Activated CD8-positive, alpha-beta T cell treated with anti-CD3 and anti-CD28 coated beads, Interleukin-2, amount 10 ng/mL, durations not matched to agents 7 days and 5 days (primary cell): ENCODE measurements at places on chromosomes 12 and 14.
A peak's percentile ranks its signal among the peaks of the same experiment; 100 is the strongest.

DNA sequence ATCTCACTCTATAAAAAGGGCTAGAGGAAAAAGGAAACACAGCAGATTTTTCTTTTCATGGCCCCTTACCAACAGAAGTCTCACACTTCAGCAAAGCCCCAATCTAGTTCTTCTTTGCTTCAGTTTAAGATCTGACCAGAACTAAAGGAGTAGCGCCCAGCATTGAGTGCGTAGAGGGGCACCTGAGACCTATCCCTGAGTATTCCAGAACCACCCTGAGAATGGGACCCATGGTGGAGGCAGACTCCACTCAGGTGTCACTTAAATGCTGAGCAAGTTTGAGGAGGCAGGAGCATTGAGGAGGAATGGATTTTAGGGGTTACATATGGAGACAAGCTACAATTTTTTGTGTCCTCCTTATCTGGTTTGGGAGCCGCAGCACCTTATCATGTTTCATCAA is 1.8 kb upstream of the HOXC11 start:
- no peak for DNase-seq

GRCh38 chr14:93893661-93894261 is 33.4 kb upstream of the FAM181A start:
- DNase-seq: no peak

GRCh38 chr14:33186656-33187055 is 248.0 kb downstream of the NPAS3 start:
- no peak for DNase-seq

- no peak for DNase-seq
Measured at GRCh38 chr14:33390335-33390734, 451.7 kb downstream of the NPAS3 start.

GRCh38 chr12:51886021-51886710 is 1.7 kb upstream of the ANKRD33 start:
- DNase-seq: peak; percentile 75

DNA sequence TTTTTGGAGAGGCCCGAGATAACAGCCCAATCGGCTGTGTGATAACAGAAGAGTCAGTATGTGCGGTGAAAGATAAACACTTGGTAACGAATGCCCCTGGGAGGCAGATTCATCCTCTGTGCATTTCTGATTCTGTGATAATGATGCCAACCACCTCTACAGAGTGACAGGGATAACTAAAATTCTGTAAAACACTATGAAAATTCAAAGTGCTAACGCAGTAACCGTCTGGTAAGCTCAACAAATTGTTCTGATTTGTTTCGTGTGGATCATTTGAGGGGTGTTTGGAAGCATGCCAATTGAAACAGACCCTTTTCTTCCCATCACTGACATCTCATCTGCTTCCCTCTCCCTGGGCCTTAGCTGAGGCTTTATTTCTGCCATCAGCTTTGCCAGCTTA is 76.3 kb downstream of the ESR2 start:
- no peak for DNase-seq

DNA sequence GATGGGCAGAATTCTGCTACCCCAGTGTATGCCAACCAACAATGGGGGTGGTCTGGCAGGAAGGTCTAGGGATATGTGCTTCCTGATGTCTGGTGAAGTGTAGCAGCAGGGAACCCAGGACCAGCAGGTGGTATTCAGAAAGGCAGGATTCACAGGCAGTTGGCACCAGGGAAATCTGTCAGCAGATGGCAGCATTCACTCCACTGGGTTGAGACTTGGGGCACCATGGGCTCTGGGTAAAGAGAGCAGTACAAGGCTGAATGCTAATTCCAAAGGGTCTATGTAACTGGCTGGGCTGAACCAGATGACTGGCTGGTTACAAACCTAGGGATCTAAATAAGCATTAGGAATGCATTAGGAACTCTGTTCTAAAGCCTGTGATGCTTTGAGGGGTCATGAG is 466.9 kb upstream of the STXBP6 start:
- no peak for DNase-seq

DNA sequence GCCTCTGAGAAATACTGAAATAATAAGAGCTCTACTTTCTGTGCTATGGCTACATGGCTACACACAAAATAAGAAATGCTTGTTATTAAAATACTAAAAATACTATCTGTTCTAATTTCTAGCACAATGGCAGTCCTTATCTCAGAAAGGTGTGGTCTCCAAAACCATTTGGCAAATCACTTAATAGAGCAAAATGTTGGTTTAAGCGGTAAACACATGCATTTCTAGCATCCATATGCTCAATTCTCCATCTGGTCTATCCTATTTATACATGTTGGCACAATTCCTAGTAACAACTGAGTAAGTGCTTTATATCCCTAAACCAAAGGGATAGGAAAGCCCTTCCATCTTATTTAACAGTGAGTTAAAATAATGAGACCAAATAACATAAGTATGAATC is 107.0 kb downstream of the PAPLN start:
- no peak for DNase-seq

DNA sequence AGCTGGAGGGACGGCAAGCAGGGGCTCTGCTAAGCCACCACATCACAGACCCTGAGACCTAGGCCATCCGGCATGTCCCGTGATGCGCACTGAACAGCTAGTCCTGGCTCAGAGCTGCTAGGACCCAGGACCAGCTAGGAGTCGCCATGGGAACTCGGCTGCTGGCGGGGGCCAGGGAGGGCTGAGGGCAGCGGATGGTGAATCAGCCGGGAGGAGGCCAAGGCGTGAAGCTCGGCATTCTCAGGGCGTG is 5.1 kb downstream of the AHNAK2 start:
- no peak for DNase-seq

- DNase-seq: no peak
Measured at GRCh38 chr14:34052658-34053014, 101.8 kb upstream of the EGLN3 start.

- DNase-seq: no peak
Measured at GRCh38 chr12:27332407-27332713, 276 bp upstream of the BMAL2 start.

DNA sequence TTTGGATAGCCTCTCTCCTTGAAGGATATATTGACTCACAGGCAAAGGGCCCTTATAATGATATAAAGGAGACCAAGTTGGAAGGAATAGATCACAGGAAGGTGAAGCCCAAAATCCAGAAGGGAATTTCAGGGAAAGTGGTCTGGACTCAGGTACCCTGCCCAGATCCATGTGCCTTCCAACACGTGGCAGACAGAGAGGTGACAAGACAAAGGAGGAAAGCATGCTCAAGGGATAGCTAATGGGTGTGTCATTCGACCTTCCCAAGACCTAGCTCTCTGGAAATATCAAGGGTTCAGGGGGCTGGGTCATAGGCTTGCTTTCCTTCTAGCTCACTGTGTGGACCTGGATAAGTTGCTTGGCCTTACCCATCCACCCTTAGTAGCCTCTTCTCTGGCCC is 214.3 kb downstream of the ZFP36L1 start:
- DNase-seq: no peak

GRCh38 chr12:120101617-120102016 is 14.9 kb downstream of the RAB35 start:
- DNase-seq: no peak

- no peak for DNase-seq
Measured at GRCh38 chr12:108668063-108668462, 34.4 kb upstream of the SELPLG start.

DNA sequence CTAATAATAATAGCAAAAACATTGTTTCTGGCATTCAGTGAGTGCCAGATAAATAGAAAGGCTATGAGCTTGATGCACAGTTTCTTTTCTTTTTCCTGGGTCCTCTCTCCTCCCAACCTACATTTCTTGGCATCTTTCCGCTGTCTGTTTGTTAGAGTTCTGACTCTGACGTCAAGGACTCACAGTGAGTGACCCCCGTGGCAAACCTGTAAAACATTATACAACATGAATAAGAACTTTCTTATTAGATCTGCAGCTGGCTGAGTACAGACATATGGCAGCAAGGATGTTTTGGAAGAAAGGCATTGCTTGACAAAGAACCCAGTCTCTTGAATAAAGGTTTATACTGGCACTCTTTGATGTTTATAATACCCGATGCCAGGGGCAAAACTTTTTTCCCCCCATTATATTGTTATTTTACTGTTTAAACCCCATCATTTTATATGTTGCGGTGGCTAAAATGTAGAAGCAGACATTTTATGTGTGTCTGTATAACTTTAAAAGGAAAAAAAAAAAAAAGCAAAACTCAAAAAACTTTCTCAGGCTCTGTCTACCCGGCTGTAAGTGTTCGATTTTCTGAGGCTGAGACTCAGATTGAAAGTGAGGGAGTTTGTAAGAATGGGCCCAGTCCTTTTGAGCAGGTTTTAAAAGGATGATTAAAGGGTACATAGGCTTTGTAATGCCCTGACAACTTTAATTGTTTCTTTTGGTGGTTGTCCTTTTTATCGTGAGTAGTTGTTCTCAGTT is 159.3 kb downstream of the PDE3A start:
- DNase-seq: no peak

- DNase-seq: no peak
Measured at GRCh38 chr12:63995512-63995911, 151.0 kb downstream of the SRGAP1 start.

GRCh38 chr12:116157845-116158267 is 119.6 kb downstream of the MED13L start:
- DNase-seq: no peak

- DNase-seq: no peak
Measured at GRCh38 chr12:54409267-54409666, 9.8 kb downstream of the ITGA5 start.

DNA sequence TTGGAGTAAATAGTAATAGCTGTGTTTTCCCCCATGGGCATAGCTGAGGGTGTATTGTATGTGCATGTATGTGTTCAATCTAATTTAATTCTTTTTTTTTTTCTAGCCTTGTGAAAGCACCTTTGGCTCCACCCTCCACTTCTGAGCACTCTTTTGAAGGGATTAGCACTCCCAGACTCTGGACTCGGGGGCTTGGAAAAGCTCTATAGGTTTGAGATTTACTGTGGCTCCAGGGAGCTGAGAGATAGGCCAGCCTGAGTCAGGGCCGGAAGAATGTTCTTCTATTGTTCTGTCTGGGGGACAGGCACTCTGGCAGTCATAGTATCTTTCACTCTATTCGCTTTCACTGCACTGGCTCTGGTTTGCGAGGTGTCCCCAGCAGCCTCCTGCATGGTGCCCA is 540.0 kb upstream of the TBX3 start:
- no peak for DNase-seq

GRCh38 chr14:59140106-59140843 is 48.2 kb upstream of the DAAM1 start:
- no peak for DNase-seq

DNA sequence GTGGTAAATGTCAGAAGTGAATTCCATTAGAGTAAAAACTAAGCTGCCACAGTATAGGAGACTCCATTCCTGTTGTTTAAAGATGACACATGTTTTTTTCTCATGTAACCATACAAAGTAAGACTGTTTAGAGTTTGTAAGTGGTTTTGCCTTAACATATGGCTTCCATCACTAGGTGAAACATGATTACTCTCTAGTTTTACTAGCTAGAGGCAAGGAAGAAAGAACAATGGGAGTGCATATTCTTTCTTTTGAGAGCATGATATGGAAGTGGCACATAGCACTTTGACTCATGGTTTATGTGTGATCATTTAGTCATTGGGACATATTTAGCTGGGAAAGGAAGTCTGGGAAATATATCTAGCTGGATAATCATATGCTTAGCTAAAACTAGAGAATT is 7.7 kb downstream of the ATF7IP start:
- no peak for DNase-seq

DNA sequence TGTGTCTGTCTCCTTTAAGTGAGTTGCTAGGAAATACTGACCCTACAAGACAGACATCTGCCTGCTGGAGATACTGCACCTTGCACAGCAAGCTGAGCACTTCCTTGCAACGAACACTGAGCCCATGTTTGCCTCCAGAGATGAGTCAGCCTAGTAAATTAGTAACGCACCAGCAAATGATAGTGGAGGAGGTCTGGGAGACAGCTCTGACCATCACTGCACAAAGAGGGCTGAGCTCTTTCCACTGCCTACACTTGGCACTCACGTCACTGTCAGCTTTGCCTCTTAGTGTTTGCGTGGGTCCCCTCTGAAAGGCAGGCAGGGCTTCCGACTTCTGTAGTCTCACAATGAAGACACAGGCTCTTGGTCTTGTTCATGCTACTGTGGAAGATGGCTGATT is 109.0 kb downstream of the APAF1 start:
- no peak for DNase-seq

DNA sequence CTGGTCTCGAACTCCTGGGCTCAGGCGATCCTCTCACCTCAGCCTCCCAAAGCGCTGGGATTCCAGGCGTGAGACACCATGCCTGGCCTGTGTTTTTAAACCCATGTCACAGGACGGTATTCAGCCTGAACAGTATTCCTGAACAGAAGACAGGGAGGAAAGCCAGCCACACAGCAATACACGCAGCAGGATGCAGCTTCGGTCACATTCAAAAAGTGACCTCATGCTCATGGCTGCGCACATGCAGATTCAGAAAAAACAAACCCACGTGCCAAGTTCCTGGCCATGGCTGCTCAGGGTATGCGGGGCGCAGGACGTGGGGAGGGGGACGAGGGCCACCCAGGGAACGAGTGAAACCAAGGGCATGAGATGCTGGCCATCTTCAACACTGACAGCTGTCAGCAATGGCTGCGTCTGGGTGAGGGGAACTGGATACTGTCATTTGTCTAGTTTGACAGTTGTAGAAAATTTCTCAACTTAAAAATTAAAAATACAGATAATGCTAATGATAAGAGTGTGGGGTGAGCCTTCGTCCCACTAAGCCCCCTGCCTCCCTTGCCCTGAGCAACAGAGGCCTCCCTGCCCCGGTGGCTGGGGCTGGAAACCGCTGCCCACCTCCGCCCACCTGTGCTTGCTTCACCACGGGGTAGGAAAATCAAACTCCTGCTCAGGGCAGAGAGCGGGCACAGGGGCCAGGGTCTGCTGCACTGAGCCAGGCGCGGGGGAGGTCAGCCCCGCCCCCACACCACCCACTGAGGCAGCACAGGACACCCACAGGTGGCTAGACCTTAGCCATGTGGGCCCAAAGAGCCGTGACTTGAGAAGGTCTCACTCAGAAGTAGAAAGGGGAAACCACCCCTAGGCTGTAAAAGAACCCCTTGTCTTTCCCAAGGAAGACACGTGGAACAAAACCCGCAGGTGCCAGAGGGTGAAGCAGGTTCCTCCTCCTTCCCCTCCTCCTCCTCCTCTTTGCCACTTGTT is 84.2 kb downstream of the SCARB1 start:
- no peak for DNase-seq

- DNase-seq: no peak
Measured at GRCh38 chr12:83859021-83859420, 1053.6 kb downstream of the SLC6A15 start.

GRCh38 chr12:116999066-116999465 is 88.3 kb downstream of the FBXW8 start:
- no peak for DNase-seq

DNA sequence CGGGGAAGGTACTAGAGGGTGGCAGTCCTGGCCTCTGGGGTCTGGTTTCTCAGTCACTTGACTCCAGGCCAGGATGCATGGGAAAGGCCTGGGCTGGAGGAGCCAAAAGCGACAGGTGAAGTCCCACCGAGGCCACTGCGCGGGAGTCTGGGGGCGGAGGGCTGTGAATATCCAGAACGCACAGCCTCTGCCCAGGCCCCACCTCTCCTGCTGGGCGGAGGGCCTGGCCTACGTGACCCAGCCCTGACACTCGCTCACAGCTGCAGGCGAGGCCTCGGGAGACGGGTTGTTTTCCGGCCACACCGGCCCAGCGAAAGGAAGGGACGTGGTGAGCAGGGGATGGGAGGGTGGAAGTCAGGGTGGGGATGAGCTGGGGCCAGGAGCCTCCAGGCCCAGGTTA is 91.2 kb downstream of the RFLNA start:
- DNase-seq: no peak

GRCh38 chr12:13154831-13155230 is 41.7 kb upstream of the EMP1 start:
- no peak for DNase-seq
